ENCODE measurements at places on chromosomes 12 and 14.

GRCh38 chr12:120688527-120689071, 1.6 kb downstream of the MLEC start:
- DNase-seq, result no peak

DNA sequence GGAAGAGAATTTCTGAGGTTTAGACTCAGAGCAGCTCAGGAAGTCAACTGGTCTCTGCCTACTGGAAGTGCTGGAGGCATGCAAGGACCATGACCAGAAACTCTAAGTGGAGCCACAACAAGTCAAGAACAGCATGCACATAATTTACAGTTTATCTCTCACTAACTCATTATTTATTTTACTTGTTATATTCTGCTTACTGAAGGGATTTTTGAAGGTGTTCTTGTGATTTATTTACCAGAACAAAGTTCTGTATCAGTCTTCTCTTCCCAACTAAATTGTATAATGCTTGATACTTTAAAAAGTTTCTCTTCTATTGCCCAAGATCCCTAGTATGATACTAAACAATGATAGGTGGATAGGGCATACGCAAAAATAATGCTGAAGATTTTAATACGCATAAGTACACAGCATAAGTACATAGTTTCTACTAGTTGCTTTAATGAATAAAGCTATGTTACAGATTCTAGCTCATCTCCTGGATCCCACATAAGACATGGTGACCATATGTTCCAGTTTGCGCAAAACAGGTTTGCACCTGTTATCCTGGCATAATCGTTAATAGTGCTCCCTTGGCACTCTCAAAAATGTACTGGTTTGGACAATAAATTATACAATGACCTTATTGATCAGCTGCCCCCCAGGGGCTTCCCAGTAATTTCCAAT, 11.6 kb upstream of the SPTB start:
- no peak for DNase-seq

DNA sequence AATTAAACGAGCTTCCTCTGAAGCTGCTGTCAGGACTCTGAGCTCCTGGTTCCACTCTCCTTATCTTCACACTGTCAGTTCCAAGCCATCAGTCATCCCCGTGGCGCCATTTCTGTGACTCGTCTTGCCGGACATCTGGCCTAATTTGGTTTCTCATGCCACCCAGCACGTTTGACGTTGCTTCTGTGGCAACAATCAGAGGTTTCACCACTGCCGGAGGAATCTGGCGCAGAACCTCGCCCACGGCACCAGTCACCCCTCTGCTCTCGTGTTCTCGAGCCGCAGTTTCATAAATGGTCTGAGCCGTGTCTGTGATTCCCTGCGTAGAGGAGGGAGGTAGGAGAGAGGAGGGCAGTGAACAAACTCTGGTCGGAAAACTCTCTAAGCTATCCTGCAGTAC, 29.7 kb downstream of the BDKRB1 start:
- no peak for DNase-seq

DNA sequence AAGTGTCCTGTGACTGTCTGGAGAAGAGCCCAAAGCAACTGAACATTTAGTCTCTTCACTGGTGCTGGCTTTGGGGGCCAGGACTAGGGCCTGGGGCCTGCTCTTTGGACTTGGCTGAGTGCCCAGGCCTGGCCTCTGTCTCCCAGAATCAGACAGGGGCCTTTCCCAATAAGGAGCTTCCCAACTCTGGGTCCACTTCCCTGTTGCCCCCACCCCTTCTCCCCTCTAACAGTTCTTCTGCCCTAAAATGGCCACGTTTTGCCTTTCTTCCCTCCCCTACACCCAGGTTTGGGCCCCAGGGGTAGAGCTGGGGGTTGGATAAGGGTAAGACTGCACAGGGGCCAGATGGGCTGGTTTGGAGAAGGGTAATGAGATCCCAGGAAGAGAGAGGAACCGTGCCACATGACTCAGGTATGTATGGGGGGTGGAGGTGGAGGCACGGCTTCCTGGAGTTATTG, 10.0 kb upstream of the ITGA5 start:
- no peak for DNase-seq

GRCh38 chr12:116261525-116262100, 15.9 kb downstream of the MED13L start:
- DNase-seq, result no peak

DNA sequence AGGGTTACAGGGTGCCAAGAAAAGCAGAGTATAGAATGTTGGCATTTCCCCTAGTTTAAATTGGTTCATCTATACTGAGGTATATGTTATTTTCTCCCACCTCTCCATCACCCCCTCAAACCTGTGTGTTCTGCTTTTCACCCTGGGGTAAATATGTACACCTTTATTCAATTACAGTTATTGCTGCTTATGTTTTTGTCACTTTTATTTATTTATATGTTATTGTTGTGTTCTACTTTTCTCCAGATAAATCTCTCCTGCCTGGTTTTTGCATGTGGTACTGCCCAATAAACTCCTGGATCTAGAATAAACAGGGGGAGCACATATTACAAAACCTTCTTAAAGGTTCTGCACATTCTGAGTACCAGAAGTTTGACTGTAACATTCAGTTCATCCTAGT, 122.1 kb upstream of the NPAS3 start:
- DNase-seq, result no peak

- DNase-seq, result no peak
These were observed 104.5 kb upstream of the FRMD6 start for GRCh38 chr14:51547260-51547659.

DNA sequence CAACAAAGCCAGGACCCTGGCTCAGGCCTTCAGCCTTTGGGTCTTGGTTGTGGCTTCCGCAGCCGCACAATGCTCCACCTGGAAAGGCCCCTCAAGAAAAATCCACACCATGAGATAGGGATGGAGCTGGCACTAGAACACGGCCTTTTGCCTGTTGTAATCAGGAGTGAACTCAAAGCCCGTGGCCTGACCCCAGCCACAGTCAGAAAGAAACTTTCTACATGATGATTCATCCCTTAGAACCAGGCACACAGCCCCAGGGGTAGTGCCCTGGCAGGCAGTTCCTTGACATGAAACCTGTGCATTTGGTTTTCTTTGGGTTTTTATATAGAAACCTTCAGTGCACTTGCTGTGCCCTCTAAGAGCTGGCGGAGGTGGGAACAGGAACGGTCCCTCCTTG, 5.1 kb downstream of the CLMN start:
- no peak for DNase-seq
